ENCODE measurements at places on chromosomes 6 and 20.

GRCh38 chr6:11575408-11576033, 38.0 kb downstream of the TMEM170B start:
- no peaks in the 10 kb centered on the region for H3K4me1 ChIP-seq
- no peaks in the 10 kb centered on the region for H3K27me3 ChIP-seq
- H3K36me3 ChIP-seq, result no peaks in the 10 kb centered on the region
- H3K27ac ChIP-seq, result peak overlapping the region; percentile 24
- H3K4me3 ChIP-seq, result peak overlapping the region; percentile 30
- peak; percentile 73 for DNase-seq

DNA sequence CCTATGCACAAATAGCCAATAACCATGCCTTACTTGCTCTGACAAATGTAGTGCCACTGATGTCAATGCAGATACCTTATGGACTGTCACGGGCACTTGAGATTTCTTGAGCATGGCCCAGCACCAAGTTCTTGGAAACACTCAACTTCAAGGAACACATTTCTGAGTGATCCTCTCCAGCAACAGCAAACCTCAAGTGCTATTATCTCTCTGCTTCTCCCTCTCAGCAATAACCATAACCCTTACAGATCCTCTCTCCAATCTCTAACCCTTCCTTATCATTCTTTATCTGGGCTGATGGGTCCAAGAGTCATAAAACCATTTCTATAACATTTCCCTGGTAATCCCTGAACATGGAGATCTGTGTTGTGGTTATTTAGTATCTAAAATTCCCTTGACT, 266.9 kb upstream of the STXBP5 start:
- no peak overlapping the region for H3K27ac ChIP-seq
- DNase-seq, result no peak
- no peaks in the 10 kb centered on the region for H3K36me3 ChIP-seq
- no peaks in the 10 kb centered on the region for H3K27me3 ChIP-seq

GRCh38 chr6:138527411-138528088, 28.3 kb upstream of the NHSL1 start:
- H3K4me1 ChIP-seq, result peaks cover 14% of the 10 kb centered on the region
- DNase-seq, result no peak
- H3K27me3 ChIP-seq, result no peaks in the 10 kb centered on the region
- no peak overlapping the region for H3K4me3 ChIP-seq
- H3K36me3 ChIP-seq, result no peaks in the 10 kb centered on the region
- no peak overlapping the region for H3K27ac ChIP-seq

DNA sequence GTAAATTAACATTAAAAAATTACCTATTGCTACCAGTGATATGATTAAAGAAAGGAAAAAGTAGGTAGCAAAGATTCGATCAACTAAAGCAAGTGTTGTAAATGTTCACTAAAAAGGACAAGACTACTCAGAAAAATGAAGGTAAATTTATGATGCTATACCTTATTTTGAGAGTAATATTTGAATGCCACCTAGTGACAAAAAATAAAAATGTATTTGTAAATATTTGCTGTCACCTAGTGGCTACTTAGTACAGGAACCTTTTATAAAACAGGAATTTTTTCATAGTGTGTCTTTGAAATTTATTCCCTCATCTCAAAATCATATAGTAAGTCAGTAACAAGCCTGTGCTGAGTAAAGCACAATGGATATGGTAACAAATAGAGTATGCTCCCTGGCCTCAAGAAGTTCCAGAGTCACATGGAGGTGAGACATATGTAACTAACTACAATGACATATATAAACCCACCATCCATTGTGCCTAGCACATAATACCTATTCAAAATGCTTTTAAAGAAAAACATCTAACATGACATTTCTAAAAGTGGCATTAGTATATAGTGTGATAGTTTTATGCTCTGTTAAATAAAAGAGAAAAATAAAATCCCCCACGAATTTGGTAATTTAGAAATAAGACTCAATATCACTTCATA, 193.1 kb upstream of the SIM1 start:
- no peak for DNase-seq
- H3K27ac ChIP-seq, result no peak overlapping the region
- no peaks in the 10 kb centered on the region for H3K4me1 ChIP-seq

GRCh38 chr20:40268321-40269075, 420.5 kb downstream of the MAFB start:
- no peak for DNase-seq
- no peaks in the 10 kb centered on the region for H3K4me1 ChIP-seq
- no peak overlapping the region for H3K4me3 ChIP-seq
- no peaks in the 10 kb centered on the region for H3K36me3 ChIP-seq
- peaks cover 2% of the 10 kb centered on the region for H3K27me3 ChIP-seq

DNA sequence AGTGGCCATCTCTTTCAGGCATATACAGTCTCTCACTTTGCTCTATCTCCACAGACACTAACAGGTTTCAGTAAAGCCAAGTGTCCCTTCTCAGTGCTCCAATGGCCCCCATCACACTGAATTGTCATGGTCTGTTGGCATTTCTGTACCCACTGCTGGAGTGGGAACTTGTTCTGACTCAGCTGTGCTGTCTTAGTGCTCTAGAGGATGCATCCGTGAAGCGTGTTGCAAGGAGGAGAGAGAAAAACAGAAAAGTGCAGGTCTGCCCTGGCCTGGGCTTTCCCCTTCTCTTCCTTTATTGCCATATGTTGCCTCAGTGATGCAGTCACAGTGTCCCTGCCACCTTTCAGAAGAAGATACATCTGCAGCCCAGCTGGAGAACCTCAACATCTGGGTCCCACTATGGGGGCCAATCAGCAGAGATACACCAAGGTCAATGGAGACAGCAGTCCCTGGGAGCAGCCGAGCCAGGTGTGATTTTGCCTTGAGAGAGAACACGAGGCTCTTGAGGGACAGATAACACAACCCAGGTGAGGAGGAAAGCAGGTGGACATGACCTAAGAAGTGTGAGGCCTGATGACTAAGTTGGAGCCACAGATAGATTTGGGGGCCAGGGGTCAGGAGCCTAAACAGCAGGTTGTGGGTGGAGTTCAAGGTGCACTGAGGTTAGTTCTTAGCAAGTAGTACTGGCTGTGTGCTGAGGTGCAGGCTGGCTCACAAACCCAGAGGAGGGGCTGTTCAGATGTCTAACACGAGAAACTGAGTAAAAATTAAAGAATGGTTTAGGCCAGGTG, 5.6 kb upstream of the PLCG1 start:
- H3K4me1 ChIP-seq, result peaks cover 7% of the 10 kb centered on the region
- no peaks in the 10 kb centered on the region for H3K27me3 ChIP-seq
- H3K27ac ChIP-seq, result peak overlapping the region; percentile 40
- 0 out of 2 replicates have a peak, but pooled peaks cover 2% of the 10 kb centered on the region for H3K36me3 ChIP-seq
- H3K4me3 ChIP-seq, result no peak overlapping the region
- DNase-seq, result no peak

GRCh38 chr6:2964793-2965505, 6.4 kb downstream of the SERPINB6 start:
- no peaks in the 10 kb centered on the region for H3K27me3 ChIP-seq
- no peak overlapping the region for H3K4me3 ChIP-seq
- no peak overlapping the region for H3K27ac ChIP-seq
- no peak for DNase-seq

GRCh38 chr6:107344383-107344782, 115.0 kb downstream of the PDSS2 start:
- H3K27me3 ChIP-seq, result no peaks in the 10 kb centered on the region
- DNase-seq, result no peak
- no peak overlapping the region for H3K27ac ChIP-seq
- no peaks in the 10 kb centered on the region for H3K36me3 ChIP-seq
- H3K4me3 ChIP-seq, result no peak overlapping the region

DNA sequence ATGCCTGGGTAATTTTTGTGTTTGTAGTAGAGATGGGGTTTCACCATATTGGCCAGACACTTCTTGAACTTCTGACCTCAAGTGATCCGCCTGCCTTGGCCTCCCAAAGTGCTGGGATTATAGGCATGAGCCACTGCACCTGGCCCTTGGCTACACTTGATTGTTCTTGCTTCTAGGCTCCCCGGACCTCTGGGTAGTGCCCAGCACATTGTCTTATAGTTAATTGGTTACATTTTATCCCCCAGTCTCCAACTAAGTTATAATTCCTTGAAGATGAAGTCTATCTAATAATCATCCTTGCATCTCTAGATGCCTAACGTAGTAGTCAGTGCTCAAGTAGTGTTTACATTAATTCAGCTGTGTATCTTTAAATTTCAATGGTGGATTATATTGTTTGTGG, 11.8 kb downstream of the SMPDL3A start:
- H3K4me3 ChIP-seq, result no peak overlapping the region
- DNase-seq, result no peak
- peaks cover 1% of the 10 kb centered on the region for H3K36me3 ChIP-seq
- H3K27ac ChIP-seq, result peak overlapping the region; percentile 42
- no peaks in the 10 kb centered on the region for H3K27me3 ChIP-seq

- no peaks in the 10 kb centered on the region for H3K27me3 ChIP-seq
- 0 out of 2 replicates have a peak, but pooled peaks cover 6% of the 10 kb centered on the region for H3K4me1 ChIP-seq
- no peak overlapping the region for H3K27ac ChIP-seq
- DNase-seq, result peak; percentile 85
- H3K36me3 ChIP-seq, result peaks cover 2% of the 10 kb centered on the region
Measured at GRCh38 chr6:52286798-52287432, 2.4 kb upstream of the MCM3 start.
